ENCODE measurements at places on chromosomes 16 and 17. TPM values are rescaled to one million over a fixed set of nuclear protein-coding genes. Genes with fewer than 3 reads are reported as not detected.

The PRAC1 gene
- total RNA-seq, result not detected

The DHRS7C gene
- not detected for total RNA-seq

The MT3 gene
- total RNA-seq, result 7.3 TPM

The KCTD11 gene
- 3.3 TPM for total RNA-seq

The CCL2 gene
- total RNA-seq, result 1.2 TPM

The OR1A1 gene
- not detected for total RNA-seq

The HOXB8 gene
- total RNA-seq, result not detected

The FBXL16 gene
- 4.5 TPM for total RNA-seq

The GPR179 gene
- 1.2 TPM for total RNA-seq

The MFSD11 gene
- 73.0 TPM for total RNA-seq

GRCh38 chr16:67277999-67278772 is 1.1 kb upstream of the PLEKHG4 start:
- DNase-seq, result no peak

GRCh38 chr17:1931844-1932579 is 93.1 kb downstream of the RTN4RL1 start:
- no peak for DNase-seq

GRCh38 chr17:64256913-64257807 is 5.9 kb downstream of the TEX2 start:
- DNase-seq, result no peak

- no peak for DNase-seq
Observed at GRCh38 chr16:47565454-47565853, 104.3 kb downstream of the PHKB start.

DNA sequence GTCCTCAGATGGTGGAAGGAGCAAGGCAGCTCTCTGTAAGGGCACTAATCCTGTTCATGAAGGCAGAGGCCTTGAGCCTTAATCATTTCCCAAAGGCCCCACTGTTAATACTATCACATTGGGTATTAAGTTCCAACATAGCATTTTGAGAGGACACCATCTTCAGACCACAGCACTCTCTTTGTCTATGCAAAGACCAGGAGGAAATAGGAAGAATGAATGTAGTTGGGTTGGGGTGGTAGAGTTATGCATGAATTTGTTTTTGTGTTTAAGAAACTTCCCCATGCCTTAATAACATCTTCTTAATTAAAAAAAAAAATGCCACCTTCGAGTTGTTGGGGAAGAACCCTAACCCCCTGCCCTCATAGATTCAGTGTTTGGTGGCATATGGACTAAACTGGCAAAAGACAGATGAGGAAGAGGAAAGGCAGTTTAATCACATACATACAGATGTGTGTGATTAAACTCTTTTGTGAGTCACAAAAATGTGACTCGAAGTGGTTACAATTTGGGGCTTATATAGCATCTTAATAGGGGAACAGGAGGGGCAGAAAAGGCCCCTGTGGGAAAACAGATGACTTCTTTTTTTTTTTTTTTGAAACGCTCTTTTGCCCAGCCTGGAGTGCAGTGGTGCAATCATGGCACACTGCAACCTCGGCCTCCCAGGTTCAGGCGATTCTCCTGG is 35.0 kb upstream of the SLC5A10 start:
- no peak for DNase-seq

DNA sequence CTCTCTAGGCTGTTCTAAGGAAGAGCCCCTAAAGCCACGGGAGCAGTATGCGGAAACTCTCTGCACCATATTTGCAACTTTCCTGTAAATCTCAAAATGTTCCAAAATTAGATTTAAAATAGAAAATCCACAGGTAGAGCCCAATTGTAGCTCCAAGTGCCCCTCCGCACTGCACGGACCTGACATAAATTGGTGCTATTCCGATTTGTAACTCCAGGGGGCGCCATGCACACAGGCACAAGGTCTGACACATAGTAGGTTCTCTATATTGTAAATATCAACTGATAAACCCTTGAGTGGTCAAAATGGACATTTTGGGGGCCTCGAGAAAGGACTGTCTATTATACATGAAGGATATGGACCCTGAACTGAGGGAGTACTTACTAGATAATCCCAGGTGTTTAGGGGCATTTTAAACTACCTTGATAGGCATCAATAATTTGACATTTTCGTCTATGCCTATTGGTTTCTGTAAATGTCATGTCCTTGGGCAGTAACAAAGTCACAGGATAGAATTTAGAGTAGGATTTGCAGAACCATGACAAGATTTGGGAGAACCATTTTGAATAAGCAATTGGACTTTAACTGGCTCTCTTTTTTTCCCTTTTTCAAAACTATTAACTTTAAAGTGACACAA is 36.6 kb upstream of the TMEM132E start:
- DNase-seq, result no peak

DNA sequence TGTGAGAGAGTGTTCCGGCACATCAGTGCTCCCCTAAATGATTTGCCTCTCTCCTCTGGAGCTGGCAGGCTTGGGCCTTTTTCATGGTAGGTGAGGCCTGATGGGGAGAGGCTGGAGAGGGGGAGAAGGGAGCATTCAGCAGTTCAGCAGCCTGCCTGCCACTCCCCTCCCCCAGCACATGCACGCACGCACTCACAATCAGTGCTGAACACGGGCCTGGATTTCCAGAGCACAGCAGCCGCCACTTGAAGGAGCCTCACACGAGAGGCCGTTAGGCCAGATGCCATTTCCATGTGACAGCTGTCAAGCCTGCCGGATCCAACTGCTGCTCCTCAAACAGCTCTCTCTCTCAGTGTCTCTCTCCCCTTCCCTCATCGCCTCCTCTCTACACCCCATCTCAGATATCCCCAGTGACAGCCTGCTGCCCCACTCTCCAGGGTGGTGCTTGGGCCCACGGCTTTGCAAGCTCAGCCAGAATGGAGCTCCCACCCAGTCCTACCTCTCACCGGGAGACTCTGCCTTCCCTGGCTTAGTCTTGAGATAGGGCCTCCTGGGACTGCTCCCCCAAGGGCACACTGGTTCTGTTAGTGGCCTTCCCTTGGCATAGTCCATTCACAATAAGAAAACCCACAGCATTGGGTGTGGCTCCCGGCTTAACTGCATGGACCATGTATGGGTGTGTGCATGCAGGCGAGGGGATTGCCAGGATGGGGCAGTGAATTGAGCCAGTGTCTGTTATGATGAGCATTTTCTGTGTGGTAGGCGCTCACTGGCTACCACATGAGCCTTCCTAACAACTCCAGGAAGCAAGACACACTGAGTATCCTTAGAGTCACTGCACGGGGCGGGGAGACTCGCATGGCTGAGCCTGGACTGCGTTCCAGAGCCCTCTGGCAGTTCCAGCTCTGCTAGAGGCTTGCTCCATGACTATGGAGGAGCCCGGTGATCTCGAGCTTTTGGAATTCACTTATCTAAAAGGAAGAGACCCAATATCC is 226.2 kb downstream of the CCDC182 start:
- no peak for DNase-seq

DNA sequence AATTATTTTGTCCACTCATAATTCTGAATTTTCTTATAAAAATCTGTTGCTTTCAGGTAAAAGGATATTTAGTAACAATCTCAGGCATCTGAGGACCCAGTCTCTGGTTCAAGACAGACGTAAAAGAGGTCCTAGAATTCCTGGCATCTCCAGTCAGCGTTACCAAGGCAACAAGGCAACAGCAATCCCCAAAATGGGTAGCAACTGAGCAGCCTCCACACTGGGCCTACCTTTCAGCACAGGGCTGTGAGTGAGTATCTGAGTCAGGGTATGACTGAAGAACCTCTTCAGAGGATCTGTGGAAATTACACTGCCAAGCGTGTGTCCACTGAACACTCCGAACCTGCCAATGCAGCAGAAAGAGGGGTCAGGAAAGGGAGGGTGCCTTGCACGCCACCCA is 20.8 kb downstream of the FANCA start:
- no peak for DNase-seq

- DNase-seq, result no peak
Observed at GRCh38 chr16:1420111-1420539, 422 bp downstream of the UQCC4 start.

DNA sequence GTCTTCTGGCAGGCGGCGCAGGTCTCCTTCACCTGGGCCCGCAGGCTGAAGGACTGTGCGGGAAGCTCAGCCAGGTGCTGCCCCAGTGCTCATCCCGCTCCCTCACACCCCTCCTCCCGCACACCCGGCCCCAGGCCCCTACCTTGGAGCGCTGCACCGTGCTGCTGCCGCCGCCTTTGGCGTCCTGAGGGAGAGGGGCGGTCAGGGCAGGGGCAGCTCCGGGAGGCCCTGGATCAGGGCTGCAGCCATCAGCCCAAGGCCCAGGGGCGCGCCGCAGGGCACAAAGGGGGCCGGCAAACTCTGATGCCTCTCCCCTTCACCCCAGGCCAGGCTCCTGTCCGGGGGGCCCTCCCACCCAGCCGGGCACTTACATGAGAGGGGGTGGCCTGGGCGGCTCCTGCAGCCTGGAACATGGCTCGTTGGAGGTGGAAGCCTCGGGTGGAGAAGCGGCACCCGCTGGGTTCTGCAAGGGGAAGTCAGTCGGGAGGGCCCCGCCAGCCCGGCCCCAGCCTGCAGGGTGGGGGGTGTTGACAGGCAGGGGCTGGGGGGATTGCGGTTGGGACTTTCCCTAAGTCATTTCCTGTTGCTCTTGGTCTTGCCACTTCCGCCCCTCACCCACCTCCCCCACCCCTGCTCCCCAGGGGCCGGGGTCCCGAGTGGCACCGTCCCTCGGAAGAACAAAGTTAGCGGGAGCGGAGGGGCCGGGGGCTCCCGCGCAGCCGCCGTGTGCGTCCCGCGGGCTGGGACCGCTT is 863 bp downstream of the LIMD2 start:
- no peak for DNase-seq

GRCh38 chr17:77180503-77181357 is 40.0 kb downstream of the SEC14L1 start:
- no peak for DNase-seq

DNA sequence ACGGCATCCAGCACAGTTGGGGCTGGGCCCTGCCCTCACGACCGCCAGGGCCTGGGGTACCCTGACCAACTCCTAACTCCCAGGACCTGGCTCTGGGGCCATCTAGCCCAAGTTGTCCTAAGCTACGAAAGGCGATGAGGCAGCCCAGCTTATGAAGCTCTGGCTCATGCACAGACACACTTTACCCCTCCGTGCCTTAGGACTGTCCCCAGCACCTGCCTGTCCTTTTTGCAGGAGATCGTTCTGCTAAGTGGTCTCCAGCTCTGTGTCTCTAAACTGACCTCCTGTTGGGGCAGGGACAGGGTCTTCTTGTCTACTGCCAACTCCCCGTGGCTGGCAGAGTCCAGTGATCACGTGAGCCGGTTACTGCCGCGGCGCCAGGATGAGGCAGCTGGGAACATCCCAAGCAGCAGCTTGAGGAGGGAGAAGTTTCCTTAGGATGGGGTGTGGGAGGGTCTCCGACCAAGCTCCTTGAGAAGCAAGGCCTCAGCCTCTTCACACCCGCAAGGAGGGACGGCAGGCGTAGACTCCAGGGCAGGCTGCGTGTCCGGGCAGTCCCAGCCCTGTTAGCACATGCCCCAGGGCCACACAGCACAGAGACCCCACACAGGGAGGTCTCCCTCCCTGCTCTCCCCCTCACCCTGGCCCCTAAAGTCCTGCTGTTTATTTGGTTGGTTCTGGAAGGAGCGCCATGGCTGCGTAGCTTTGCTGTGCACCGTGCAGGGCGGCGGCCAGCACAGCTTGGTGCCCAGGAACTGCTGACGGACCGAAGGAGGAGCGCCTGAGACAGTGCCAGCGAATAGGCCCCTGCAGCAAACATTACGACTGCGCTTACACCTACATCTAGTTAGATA is 16.4 kb upstream of the METRNL start:
- no peak for DNase-seq

- no peak for DNase-seq
Observed at GRCh38 chr16:19130852-19131824, 17.4 kb downstream of the ITPRIPL2 start.

- no peak for DNase-seq
Observed at GRCh38 chr16:35687071-35687470, 2227.7 kb downstream of the TP53TG3F start.

DNA sequence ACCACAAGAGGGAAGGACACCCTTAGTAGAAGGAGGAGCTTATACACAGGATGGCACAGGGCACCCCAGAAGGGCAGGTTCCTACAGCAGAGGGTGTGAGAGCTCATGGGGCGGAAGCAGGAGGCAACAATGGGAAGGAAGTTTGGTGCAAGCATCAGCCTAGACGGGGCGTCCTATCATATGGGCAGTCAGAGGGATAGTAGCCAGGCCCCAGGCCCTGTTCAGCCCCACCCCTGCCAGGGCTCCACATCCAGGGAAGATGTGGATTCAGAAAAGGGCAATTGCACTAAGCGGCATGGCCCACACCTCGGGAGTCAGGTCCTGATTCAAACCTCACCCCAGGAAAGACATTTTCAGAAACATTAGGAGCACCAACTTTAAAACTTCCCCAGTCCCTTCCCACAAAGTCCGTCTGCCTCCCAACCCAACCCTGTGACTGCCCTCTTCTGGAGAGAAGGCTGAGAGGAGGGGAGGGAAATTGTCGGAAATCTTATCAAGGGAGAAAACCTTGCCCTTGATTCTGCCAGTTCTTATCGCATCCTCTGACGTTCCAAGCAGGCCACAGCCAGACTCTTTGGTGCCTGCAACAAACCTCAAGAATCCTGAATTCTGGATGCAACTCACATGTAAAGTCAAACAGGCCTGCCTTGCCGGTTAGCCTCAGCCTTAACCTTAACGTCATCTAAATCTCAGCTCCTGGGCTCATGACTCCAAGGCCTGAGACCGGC is 198.8 kb upstream of the CDH5 start:
- no peak for DNase-seq

GRCh38 chr17:4163951-4164350 is 21.0 kb downstream of the CYB5D2 start:
- no peak for DNase-seq

DNA sequence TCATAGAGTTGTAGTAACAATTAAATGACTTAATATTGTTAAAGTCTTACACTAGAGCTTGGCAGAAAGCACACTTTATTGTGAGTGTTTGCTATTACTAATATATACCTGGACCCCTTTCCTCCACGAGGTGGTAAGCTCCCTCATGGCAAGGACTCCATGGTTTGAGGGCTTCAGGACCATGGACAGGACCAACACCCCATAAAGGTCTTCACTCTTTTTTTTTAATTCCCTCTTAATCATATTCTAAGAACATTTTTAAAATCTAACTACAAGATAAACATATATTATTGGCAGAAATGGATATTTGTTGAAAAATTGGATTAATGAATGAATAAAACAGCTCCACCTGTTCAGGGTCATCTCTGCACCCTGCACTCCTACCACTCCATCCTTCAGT is 154.5 kb downstream of the CBLN1 start:
- DNase-seq, result no peak

DNA sequence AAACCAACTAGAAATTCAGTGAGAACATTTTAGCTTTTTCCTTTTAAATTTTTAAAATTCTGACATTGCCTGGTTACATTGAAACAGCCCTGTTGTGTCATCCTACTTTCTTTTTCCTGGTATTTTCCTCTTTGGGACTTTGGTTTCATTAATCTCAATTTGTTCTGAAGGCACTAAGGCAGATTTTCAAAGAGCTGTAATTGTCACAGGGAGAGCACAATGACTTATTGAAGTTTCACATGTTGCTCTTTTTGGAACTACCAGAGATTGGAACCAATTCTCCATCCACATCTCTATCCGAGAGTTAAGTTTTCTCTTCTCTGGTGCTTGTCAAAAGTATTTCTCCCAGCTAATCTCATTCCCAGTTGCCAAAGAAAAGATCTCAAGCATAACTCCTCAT is 144.7 kb upstream of the TBX2 start:
- DNase-seq, result no peak

- no peak for DNase-seq
Observed at GRCh38 chr16:75593308-75593707, 27.1 kb downstream of the GABARAPL2 start.

GRCh38 chr16:75318737-75319136 is 67.3 kb upstream of the BCAR1 start:
- no peak for DNase-seq

- no peak for DNase-seq
Observed at GRCh38 chr17:41347869-41348760, 2.5 kb downstream of the KRT33A start.

Data from frontal cortex (tissue), 4 donors.